ENCODE measurements at places on chromosomes 7 and 10.

GRCh38 chr10:115049960-115050359 lies 43.2 kb upstream of the ATRNL1 start:
- no peak for DNase-seq

- DNase-seq, result no peak
Observed at GRCh38 chr10:71316056-71316785, 2.8 kb upstream of the SLC29A3 start.

- no peak for DNase-seq
Observed at GRCh38 chr7:152883858-152884257, 124.3 kb downstream of the ACTR3B start.

- no peak for DNase-seq
Observed at GRCh38 chr10:21943633-21944265, 59.8 kb downstream of the DNAJC1 start.

GRCh38 chr10:79560160-79560709 lies at the start of gene SFTPA2:
SFTPA2 (minus strand) TSS chr10:79560407; CDS start chr10:79559483, 924 bp downstream.
- DNase-seq, result no peak

DNA sequence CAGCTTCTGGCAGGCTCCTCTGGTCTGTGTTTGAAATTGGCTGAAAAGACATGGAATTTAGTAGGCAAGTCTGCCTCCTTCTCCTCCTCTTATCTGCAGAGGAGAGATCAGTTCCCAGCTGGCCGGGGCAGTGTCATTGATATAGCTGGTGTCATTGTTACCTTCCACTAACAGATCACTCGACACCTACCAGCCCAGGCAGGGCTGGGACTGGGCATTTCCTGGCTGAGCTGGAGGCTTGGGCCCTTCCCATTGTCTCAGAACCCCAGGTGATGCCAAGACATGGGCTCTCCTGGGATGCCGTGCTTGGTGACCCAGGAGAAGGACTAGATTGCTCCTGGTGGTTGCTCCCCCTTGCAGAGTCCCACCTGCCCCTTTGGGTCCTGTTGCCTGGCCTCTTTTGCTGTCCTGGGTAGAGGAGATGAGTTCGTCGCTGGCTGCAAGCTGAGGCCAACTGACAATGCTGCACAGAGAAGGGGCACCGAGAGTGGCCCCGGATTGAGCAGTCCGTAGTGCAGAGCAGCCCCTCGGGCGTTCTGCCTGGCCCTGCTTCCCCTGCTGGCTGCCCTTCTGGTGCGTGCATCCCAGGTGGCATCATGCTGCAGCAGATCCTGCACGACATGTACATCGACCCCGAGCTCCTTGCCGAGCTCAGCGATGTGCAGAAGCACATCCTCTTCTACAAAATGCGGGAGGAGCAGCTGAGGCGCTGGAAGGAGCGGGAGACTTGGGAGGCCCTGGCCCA lies at the start of gene SH2D4B:
Gene SH2D4B (plus strand): TSS at position 167 of the 745 bp plus-strand sequence. CDS start 430 bp downstream, at position 597.
- no peak for DNase-seq

DNA sequence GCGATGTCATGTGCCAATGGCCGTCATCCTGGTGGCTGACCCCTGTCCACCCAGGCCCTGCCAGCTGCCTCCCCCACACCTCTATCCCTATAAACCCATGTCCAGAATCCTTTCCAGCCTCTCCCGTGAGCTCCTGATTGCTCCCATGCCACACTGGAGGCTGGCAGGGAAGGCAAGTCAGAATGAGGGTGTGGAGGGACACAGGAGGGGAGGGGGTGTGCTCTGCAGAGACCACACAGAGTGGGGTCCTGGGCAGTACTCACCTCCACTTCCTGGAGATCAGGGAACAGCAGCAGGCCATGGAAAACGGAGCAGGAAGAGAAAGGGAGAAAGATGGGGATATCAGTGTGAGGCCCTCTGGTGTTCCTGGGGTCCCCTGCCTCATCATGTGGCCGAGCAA lies 15.7 kb downstream of the SPOCK2 start:
- no peak for DNase-seq

GRCh38 chr7:104839842-104840241 lies 174.2 kb upstream of the KMT2E start:
- no peak for DNase-seq

GRCh38 chr7:99124751-99125504 lies 19.0 kb downstream of the SMURF1 start:
- no peak for DNase-seq

GRCh38 chr7:79563821-79564522 lies 110.5 kb upstream of the MAGI2 start:
- no peak for DNase-seq

DNA sequence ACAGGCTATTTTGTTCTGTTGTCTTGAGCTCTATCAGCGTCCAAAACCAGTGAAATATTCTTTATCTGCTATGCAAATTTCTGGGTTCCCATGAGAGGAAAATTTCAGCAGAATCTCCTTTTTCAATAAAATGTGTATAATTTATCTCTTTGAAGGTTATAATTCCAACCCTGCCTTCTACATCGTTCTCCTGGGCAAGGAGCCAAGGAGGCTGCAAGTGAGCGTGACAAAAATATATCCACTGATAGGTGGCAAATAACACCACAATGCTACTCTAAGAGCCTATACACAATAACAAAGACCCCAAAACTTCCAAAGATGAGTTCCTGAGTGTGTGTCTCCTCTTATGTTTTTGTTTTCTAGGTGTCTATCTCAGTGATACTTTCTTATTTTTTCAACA lies 664.7 kb upstream of the SORCS1 start:
- DNase-seq, result no peak

All from NCI-H1417 treated with DMSO at 0.1 percent for 48 hours (cell line).